ENCODE measurements at places on chromosomes 11 and 22. TPM values are rescaled to one million over a fixed set of nuclear protein-coding genes. Genes with fewer than 3 reads are reported as not detected.

Gene FGF19
- not detected for total RNA-seq

Gene DRD4
- total RNA-seq = 1.2 TPM

Gene TUBA8
- total RNA-seq = 1.7 TPM

DNA sequence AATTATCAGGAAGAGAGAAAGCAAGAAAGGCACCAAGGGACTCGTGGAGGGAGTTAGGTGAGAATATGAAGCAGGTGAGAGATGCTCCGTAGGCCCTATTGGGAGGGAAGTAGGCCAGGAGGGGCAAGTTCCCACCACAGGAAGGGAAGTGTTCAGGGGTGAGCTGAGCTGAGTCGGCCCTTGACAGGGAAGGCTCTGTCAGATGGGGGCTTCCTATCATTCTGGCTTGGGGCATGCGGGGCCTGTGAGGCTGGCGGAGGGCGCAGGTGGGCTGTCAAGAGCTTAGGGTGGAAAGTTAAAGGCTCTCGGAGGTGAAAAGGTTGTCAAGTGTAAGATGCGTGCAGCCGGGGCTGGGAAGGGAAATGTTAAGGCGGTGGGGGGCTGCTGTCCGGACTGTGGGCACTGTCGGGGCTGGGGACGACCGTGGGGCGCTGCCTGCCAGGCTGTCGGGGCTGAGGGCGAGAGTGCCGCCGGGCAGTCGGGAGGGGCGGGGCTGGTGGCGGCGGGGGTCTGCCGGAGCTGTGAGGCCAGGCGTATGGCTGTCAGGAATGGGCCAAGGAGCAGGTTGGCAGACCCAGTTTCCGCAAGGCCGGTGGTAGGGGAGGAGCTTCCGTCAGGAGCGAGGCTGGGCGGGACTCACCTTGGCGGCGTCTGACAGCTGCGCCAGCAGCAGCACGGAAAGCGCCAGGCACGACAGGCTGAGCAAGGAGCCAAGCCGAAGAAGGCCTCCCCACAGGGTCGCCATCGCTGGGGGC, 496 bp downstream of the TMEM9B start:
- peak; percentile 94 for DNase-seq
- no peaks in the 10 kb centered on the region for H3K27me3 ChIP-seq
- peak overlapping the region; percentile 81 for H3K4me3 ChIP-seq
- peaks cover 11% of the 10 kb centered on the region for H3K36me3 ChIP-seq

DNA sequence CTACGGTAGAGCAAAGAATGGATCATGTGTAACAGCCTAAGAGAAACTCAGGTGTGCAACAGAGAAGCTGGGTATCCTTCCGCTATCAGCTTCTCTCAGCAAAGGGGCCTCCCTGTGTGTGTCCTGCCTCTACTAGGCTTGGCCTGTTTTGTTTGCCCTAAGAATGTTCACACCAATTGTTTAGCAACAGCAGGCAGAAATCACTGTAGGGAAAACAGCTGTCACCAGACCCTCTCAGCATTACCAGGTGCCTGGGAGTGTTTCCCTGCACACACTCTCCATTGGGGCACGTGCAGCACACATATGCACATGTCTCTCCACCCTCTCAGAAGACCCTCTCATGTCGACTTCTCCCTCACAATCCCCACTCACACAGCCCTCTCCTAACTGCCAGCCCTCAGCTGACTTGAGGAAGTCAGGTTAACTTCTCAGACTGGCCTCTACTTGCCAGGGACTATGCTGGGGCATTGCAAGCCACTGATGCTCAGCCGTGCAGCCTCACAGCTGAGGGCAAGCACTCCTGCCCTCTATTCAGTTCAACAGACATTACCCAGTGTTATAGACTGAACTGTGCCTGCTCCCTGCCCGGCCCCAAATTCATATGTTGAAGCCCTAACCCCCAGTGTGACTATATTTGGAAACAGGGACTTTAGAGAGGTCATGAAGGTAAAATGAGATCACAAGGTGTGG, 97.6 kb downstream of the TRIM29 start:
- no peak overlapping the region for H3K27ac ChIP-seq
- H3K4me3 ChIP-seq = no peak overlapping the region
- H3K27me3 ChIP-seq = no peaks in the 10 kb centered on the region
- no peaks in the 10 kb centered on the region for H3K36me3 ChIP-seq
- no peaks in the 10 kb centered on the region for H3K4me1 ChIP-seq

GRCh38 chr11:1515082-1516060, 28.8 kb upstream of the MOB2 start:
- H3K27me3 ChIP-seq = no peaks in the 10 kb centered on the region
- no peak overlapping the region for H3K27ac ChIP-seq
- H3K4me1 ChIP-seq = peaks cover 37% of the 10 kb centered on the region
- H3K4me3 ChIP-seq = no peak overlapping the region

GRCh38 chr22:30371981-30372380, 15.2 kb downstream of the CCDC157 start:
- H3K4me3 ChIP-seq = no peak overlapping the region
- H3K36me3 ChIP-seq = no peaks in the 10 kb centered on the region
- H3K27me3 ChIP-seq = no peaks in the 10 kb centered on the region
- no peak overlapping the region for H3K27ac ChIP-seq

DNA sequence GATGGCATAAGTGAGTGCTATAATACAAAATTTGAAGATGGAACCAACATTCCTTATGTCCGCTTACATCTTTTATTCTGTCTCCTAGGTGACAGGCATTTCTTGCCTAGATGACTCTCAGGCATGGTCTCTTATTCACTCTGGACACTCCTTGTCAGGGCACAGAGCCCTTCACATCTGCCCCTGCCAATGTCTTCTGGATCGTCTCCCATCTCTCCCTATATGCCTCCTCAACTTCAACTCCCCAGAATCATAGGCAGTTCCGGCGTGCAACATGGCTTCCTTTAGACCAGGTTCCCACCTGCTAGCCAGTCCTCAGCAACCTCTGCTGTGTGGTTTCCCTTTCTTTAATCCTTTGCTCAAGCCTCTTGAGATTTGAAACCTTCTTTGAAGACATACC, 300.9 kb downstream of the TENM4 start:
- no peak overlapping the region for H3K4me3 ChIP-seq
- H3K27ac ChIP-seq = no peak overlapping the region
- DNase-seq = no peak
- H3K27me3 ChIP-seq = no peaks in the 10 kb centered on the region

DNA sequence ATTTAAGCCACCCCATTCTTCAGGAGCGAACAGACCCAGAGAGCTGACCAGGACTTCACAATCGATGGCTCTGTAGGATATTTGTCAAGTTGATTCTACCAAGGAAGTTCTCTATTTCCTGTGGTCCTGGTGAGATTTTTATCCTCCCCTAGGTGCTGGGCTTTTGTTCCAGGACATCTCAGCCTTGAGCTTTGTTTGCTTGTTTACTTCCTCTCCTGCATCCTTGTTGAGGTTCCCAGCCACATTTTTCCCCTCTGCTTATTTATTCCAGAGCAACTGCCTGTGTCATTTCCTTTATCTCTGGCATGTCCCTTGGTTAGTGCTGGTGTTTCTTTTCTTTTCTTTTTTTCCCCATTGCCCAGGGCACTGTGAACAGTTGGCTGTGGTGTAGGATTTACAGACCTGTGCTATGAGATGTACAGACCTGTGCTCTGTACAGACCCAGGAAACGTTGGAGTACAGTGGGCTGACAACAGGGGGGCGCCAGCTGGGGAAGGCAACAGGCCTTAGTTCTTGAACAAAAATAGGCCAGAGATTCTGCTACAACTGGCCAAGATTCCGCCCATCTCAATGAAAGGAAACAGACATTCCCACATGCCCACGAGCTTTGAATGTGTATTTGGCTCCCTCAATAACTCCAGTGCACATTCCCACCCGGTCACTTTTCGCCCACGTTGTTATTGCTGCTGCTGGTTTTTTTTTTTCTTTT, 235.9 kb upstream of the DDI1 start:
- no peaks in the 10 kb centered on the region for H3K4me1 ChIP-seq
- H3K36me3 ChIP-seq = no peaks in the 10 kb centered on the region
- H3K4me3 ChIP-seq = no peak overlapping the region
- H3K27me3 ChIP-seq = no peaks in the 10 kb centered on the region
- no peak overlapping the region for H3K27ac ChIP-seq
- DNase-seq = no peak

DNA sequence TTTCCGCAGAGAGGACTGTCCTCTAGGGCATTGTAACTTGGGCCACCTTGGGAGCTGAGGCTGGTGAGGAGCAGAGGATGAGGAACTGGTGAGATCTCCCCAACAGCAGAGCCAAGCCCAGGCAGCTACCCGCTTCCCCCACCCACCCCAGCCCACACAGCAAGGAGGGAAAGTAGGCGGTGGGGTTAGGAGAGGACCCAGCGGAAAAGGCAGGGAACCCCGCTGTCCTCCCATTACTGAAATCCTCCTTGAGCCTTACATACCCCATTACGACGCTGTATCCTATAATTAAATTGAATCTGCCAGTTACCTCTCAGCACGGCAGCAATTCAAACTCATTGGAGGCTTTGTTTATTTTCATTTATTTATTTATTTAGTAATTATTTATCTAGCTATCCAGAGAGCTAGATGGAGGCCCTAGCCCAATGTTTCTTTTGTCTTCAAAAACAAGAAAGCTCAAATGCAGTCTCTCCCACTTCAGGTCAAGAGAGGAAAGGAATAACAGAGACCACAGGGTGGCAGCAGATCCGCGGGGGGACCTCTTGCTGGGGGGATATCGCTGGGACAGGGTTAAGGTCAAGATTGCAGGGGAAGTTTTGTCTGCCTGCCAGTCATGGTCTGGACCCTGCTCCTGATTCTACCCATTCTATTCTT, 218.0 kb downstream of the ST3GAL4 start:
- no peak overlapping the region for H3K4me3 ChIP-seq
- H3K27me3 ChIP-seq = no peaks in the 10 kb centered on the region
- H3K36me3 ChIP-seq = no peaks in the 10 kb centered on the region
- no peak overlapping the region for H3K27ac ChIP-seq
- DNase-seq = no peak

DNA sequence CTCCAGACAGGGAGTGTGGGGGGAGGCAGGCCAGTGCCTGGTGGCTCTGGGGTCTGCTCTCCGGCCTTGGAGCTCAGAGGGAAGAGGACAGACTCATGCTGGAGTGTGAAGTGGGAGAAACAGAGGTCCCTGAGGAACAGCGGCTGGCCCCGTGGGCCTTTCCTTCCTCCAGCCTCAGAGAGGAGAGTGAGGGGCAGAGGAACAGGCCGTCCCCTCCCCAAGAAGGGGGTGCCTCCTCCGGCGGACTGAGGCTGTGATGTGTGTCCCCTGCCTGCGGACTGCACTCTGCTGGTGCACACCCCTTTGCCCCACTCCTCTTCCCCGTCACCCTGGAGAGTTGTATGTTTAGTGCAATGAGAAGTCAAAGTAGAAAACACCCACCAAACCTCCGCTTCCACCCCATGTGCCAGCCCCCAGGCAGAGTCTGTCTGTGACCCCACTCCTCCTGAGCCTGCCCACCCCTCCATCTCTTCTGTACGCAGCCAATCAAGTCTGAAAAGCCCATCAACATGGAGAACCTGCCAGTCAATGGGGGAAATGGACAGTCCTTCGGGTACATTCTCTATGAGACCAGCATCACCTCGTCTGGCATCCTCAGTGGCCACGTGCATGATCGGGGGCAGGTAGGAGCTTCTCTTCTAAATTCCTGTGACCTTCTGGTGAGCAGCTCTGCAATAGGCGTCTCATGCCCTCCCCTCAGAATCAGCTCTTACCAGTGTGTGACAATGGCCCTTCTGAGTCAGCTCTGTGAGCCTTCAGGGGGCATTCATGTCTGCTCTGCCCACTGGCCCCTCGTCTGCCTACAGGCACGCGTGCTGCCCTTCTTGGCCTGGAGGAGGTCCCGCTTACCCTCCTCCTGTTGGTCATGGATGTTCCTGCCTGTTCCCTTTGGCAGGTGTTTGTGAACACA, 39.0 kb downstream of the GLB1L2 start:
- no peaks in the 10 kb centered on the region for H3K36me3 ChIP-seq
- H3K27ac ChIP-seq = no peak overlapping the region
- no peak overlapping the region for H3K4me3 ChIP-seq
- no peaks in the 10 kb centered on the region for H3K27me3 ChIP-seq

GRCh38 chr11:69770540-69770939, 4.6 kb downstream of the FGF4 start:
- no peak for DNase-seq
- H3K27ac ChIP-seq = no peak overlapping the region
- no peaks in the 10 kb centered on the region for H3K36me3 ChIP-seq
- H3K4me1 ChIP-seq = no peaks in the 10 kb centered on the region
- peaks cover 52% of the 10 kb centered on the region for H3K27me3 ChIP-seq
- H3K4me3 ChIP-seq = no peak overlapping the region

DNA sequence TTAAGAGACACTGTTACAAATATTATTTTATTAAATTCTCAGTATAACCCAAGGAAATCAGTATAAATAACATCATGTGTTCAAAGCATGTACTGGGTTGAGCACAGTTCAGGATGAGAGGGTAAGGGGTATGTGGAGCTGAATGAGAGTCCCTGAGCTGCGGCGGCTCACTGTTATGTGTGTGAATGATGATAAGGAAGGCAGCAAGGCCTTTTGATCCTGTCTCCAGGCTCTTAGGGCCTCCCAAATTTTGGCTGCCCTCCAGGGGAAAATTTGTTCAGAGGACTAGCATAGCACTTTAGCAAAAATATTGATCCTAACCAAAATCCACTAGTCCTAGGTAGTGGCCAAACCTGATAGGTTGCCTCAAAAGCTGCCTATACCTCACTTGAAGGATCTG, 86.1 kb upstream of the SPON1 start:
- H3K4me3 ChIP-seq = no peak overlapping the region
- H3K36me3 ChIP-seq = no peaks in the 10 kb centered on the region
- no peaks in the 10 kb centered on the region for H3K4me1 ChIP-seq
- DNase-seq = no peak
- H3K27me3 ChIP-seq = no peaks in the 10 kb centered on the region

DNA sequence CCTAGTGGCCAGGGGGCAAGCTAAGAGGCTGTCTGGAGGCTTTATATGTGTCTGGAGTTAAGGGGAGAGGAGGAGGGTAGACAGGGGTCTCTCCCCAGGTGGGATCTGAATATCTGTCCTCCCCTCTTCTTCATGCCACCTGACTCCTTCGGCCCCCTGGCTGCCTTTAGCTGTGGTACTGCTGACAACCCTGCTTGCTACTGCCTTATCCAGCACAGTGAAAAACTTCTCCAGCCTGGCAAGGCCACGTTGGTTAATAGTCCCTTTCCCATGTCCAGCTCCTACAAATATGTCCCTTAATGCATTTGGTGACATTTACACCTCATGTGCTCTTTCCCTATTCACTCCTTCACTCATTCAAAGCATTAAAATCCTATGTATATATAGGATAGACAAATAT, 42.4 kb upstream of the NNMT start:
- H3K4me3 ChIP-seq = no peak overlapping the region
- H3K27ac ChIP-seq = no peak overlapping the region
- no peaks in the 10 kb centered on the region for H3K27me3 ChIP-seq

DNA sequence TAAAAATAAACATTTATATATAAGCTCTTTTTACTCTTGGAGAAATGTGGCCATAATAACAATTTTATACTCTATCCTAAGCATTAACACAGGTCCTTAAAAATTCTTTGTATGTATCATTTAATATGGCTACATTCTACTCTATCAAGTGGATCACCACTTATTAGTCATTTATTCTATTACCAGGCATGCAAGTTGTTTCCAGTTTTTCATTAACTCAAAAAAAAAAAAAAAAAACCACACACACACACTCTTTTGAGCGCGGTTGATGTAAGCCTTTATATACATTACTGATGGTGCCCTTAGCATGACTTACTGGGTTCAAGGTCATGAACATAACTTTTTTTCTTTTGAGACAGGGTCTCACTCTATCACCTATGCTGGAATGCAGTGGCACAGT, 47.1 kb upstream of the MICAL2 start:
- DNase-seq = no peak
- no peak overlapping the region for H3K27ac ChIP-seq
- no peaks in the 10 kb centered on the region for H3K36me3 ChIP-seq

Measured in upper lobe of right lung (tissue), 1 donor.